ENCODE measurements at places on chromosomes 1 and 21.

GRCh38 chr1:236417336-236417735 lies 23.2 kb downstream of the EDARADD start:
- no peak for DNase-seq

DNA sequence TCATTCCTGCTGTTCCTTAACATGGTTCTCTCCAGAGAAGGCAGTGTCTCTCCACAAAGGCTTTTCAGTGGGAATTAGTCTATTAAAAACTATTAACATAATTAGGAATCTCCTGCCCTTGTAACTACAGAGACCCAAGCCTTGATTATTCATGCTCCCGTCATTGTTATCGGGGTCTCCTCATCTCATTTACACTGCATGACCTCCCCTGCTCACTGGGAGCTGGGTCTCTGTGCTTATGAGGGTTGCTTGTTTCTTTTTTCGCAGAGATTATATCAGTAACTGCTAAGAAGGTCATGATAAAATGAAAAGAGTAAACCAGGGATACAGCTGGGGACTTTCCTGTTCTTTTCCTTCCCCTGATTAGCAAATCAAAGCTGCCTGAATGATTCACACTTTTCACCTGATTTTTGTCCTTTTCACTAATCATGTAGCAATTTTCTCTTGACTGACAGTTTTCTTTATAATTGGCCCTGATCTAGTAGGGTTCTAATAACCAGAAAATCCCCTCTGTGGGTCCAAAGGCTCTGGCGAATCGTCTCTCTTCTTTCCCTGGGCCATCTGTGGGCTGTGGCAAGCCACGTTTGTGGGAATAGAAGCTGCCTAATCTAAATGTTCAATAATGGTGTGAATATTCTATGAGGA lies 116.5 kb upstream of the BARHL2 start:
- no peak for DNase-seq

DNA sequence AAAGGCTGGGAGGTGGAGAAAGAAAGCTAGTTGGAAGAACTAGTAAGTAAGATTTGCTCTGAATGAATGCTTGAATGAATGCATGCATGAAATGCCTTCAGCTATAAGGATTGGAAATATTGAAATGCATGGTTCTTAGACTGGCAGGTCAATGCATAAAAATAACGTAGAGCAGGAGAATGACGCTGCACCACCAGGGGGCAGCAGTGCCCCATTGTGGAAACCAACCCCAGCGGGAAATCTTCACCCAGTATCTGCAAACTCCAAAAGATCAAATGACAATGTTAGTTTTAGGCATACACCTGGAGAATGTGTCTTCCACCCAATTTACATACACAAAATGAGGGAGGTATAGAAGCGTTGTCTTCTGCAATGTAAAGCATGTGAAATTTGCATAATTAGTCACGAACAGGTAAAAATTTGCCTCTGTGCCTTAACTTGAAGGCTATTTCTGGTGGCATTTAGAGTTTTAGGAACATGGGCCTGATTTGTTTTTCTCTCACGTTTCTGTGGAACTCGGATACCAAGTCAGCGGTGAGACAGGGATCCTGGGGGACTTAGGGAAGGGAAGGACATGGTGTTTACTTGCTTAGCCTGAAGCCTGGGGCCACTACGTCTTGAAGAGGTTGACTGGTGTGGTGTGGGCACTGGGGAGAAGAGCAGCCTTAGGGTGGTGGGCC lies 78.6 kb downstream of the HHAT start:
- DNase-seq = no peak

GRCh38 chr1:202858331-202858730 lies 30.6 kb downstream of the RABIF start:
- no peak for DNase-seq

DNA sequence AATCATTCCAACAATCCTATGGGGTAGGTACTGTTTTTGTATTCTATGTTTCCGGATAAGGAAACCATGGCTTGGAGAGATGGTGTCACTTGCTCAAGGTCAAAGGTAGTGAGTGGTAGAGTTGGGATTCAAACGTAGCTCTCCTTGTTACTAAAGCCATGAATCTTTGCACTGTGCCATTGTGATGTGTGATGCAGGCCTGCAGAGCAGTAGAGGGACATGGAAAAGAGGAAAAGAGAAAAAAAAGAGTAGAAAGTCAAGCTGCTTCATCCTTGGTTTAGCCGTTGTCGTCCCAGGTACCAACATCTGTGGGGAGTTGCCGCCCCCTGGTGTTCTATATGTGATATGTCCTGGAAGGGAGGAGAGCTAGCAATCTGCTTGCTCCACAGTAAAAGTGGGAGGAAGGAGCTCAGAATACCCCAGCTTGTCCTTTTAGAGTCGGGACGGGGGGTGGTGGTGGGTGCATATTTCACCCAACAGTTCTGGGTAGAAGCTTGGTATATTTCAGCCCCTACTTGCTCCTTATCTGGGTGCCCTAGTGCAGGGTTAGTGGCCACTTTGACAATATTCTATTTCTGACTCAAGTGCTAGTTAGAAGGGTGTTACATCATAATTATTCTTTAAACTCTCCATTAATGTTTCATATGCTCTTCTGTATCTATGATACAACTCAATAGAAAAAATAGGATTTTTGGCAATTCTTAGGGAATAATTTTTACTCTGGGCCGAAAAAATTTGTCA lies 98.4 kb downstream of the EBNA1BP2 start:
- no peak for DNase-seq

DNA sequence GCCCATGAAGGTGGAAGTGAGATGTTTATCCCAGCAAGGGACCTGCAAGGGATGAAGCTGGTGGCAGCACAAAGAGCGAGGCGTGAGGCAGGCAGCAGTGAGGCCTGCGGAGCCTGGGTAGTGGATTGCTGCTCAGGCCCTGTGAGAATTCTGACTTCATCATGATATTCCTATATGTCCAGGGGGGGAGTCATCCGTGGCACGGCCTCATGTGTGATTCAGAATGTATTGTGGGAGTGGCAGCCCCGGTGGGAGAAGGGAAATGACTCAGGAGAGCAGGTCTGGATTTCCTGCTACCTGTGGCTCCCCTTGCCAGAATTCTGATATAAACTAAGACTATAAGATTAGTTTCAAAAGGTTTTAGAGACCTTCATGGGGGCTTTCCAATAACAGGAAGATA lies 240.9 kb downstream of the CAMTA1 start:
- peak; percentile 26 for DNase-seq

DNA sequence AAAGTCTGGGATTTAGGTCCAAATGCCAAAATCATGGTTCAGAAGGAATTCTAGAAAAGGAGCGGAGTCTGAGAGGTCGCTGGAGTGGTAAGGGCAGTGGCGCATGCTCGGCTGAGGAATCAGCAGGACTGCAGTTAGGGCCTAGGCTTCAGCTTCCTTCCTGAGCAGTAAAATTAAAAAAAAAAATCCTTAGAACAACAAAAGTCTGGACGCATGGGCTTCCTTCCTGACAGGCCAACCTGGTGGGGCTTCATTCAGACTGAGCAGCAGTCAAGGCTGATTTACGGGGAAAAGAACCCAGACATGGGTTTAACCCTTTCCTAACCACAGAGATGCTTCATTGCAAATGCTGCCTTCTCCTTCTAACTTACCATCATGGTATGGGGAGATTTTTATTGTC lies 17.1 kb downstream of the RNF220 start:
- DNase-seq = no peak

GRCh38 chr1:244319283-244320132 lies 132.2 kb downstream of the ADSS2 start:
- peak; percentile 63 for DNase-seq

GRCh38 chr1:223748405-223748772 lies 36.0 kb downstream of the CAPN2 start:
- no peak for DNase-seq

DNA sequence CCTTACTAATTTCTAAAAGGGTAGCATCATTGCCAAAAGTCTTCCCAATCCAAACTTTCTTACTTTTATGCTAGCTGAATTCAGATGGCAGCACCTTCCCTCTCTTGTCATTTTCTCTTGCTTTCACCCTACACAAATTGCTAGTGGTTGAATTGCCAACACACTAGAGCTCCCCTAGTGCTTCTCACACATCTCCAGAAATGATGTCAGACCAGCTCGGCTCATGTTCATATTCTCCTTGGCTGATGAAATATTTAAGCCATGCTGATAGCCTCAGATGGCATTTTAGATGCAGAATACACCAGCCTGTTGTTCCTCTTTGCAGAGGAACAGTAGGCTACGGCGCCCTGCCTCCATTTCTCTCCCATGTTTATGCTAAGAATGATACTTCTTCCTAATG lies 256.9 kb downstream of the PTBP2 start:
- no peak for DNase-seq

- no peak for DNase-seq
Measured at GRCh38 chr1:215599418-215600074, 32.4 kb downstream of the KCTD3 start.

All from epithelial cell of prostate (primary cell).